ENCODE measurements at places on chromosomes 5 and 9.

GRCh38 chr9:89225587-89225986 is 47.0 kb upstream of the SHC3 start:
- no peak for DNase-seq

DNA sequence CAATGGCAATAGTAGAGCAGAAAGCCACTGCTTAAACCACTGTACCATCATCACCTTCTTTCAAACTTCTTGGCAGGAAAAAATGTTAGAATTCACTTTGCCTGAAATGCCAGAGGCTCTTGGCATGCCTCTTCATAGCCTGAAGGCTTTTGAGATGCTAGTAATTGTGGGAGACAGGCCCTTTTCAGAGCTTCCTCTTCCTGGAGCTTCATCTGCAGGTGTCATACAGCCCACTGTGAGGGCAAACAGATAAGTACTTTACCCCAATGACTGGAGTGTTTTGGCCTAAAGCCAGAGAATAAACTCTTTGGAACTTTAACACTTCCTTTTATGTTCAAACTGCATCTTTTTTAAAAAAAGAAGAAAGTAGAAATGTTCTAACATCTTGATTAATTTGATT is 81.3 kb upstream of the TMEM171 start:
- DNase-seq = no peak

DNA sequence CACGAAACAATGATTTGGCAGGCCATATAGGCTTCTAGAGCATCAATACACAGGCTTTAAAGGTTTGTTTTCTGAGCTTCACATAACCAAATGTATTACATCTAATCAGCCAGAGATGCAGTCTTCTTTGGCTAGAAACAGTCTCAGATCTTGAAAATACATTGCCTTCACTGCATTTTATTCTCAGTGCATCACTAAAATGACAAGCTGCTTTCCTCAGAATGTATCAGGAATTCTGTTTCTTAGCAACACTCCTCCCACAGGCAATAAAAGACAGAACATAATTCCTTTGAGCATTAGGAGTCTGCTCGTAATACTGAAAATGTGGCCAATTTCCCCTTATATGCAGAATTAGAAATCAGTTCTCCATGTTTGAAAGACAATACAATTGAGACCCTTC is 36.9 kb downstream of the FEM1C start:
- no peak for DNase-seq

DNA sequence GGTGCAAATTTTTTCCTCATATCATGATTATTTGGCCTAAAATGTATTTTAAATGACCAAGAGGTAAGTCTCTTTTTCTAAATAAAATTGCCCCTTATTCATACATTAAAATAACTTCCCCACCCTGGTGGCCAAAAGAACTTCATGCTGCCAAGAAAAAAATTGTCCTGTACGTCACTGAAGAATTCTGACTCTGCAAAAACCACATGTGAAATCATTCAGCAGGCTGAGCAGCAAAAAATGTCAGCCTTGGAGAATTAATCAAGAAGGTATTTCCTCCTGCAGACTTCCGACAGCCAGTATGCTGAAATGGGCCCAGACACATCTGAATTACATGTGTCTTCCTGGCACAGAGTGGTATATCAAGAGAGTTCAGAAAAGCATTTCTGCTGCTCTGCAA is 94.6 kb upstream of the HMHB1 start:
- no peak for DNase-seq

DNA sequence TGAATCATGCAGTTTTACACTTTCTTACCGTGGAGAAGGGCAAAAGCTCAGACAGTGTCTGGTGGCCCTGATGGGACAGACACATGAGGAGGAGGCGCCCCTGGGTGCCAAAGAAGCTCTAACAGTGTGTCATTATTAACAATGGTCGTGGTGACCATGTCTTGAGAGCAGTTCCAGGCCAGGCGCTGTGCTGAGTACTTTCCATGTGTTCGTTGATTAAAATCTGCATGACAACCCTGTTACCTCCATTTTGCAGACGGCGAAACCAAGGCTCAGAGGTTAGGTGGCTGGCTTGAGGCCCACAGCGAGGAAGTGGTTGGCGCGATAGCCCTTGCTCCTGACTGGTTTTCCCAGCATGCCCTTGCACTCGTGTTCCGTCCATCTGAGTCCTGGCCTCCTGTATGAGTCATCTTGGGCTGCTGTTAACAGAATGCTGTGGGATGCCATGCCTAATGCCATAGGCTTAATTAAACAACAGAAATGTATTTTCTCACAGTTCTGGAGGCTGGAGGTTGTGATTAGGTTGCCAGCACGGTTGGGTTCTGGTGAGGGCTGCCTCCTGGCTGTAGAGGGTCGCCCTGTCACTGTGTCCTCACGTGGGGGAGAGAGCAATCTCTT is 92.0 kb downstream of the AMBP start:
- no peak for DNase-seq

- no peak for DNase-seq
Measured at GRCh38 chr5:10289353-10289752, 18.3 kb downstream of the CMBL start.

- no peak for DNase-seq
Measured at GRCh38 chr9:34098307-34098706, 28.2 kb downstream of the DCAF12 start.

DNA sequence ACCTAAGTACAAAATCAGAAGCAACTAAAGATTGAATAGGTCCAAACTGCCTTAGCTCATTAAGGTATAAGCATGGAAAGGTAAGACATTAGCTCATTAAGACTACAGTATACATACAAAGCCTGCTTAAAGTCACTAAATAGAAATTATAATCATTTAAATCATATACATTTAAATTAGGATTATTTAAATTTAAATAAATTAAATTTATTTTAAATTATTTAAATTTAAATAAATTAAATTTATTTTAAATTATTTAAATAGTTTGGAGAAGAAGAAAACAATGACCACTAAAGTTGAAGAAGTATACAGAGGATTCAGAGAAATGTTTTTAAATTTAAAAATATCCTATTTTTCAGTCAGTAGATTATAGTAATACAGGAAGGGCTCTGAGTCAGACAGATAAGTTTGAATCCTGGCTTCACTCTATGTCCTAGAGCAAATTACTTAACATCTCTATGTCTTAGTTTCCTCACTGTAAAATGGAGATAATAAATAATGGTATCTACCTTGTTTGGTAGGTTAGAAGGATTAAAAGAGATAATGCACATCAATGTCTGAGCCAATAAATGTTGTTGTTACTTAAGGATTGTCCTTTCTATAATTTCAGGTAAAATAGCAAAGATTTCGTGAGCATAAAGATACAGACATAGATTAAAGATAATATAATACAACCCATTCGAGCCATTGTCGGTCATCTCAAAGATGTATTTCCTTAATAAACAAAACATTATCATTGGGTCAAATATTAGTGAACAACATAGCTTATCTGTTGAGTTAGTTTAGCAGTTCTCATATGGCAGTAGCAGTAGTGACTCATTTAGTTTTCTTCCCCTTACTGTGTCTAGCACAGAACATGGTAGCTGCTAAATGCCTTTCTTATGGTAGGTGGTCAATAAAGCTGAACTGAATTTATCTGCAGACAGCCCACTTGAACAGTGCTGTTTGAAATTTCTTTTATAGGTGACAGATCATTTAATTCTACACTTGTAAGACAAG is 100.6 kb downstream of the KIAA0825 start:
- DNase-seq = no peak

DNA sequence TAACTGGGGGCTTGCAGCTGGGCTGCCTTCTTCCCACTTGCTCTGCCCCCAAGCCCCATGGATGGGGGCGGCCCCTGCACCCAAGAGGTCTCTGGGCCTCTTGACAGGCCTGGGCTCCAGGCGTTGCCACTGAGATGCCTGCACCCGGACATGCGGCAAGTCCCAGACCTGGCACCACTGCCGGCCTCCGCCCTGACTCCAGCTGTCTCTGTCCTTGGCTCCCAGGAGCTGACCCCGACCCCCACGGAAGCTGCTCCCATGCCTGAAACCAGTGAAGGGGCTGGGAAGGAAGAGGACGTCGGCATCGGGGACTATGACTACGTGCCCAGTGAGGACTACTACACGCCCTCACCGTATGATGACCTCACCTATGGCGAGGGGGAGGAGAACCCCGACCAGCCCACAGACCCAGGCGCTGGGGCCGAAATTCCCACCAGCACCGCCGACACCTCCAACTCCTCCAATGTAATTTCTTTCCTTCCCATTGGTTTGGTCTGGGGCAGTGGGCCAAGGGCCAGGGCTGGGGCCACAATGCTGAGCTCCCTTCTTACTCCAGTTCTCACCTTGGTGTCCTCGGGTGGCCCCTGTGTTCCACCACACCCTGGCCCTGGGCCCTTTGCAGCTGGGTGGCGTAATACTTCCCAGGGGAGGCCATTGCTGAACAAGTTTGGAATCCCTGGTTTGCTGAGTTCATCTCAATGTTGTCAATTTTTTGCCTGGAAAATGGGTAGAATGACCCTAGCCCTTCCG is 88.6 kb downstream of the COL5A1 start:
- DNase-seq = no peak

GRCh38 chr5:94217216-94217615 is 401.2 kb downstream of the KIAA0825 start:
- no peak for DNase-seq

DNA sequence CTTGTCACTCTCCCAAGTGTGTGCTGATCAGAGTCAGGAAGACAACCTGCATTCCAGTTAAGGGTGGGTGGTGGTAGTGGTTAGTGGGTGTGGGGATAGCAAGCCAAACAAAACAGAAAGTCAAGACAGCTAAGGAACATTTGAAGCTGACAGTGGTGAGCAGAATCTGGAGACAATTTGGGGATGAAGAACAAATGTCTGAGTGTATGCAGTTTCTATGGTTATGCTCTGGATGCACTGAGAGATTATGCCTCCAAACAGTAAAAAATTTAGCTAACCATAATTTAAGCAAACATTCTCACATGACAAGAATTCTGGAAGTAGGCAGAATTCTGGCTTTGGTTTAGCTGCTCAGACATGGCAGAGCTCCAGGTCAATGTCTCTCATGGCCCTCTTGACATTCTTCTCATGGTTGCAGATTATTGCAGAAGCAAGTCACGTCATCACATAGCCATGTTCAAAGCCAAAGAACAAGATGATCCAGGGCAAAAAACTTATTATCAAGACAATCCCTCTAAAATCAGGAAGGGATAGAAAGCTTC is 148.7 kb downstream of the LURAP1L start:
- no peak for DNase-seq

DNA sequence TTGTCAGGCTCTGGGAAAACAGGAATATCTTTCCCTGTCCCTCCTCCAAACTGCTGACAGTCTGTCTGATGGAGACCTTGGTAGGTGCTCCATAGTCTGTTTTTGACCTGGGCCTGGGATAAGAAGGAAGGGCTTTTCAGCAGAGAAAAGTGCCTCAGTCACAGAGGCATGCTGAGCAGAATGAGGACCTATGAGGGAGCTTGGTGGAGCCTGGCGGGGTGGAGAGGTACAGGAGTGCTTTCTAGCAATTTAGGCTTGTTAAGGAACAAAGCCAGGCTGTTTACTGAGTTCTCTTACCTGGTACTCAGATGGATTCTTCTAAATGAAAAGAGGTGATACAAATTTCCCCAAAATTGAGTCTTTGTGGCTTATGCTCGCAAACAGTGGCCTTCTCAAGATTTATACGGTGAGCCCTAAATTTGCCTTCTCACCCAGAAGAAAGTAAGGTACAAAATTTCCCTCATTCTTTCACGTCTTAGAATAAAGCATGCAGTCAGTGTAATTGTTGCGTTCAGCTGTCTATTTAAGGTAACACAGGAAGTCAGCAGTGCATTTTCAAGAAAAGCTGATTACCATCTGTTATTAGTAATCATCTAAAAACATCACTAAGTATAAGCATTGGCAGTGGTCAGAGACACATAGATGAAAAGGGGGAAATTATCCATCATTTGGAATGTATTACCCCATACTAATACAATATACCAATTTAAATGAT is 28.6 kb upstream of the IL13 start:
- peak; percentile 24 for DNase-seq

GRCh38 chr5:111635916-111636570 is 121.0 kb downstream of the NREP start:
- DNase-seq = no peak

DNA sequence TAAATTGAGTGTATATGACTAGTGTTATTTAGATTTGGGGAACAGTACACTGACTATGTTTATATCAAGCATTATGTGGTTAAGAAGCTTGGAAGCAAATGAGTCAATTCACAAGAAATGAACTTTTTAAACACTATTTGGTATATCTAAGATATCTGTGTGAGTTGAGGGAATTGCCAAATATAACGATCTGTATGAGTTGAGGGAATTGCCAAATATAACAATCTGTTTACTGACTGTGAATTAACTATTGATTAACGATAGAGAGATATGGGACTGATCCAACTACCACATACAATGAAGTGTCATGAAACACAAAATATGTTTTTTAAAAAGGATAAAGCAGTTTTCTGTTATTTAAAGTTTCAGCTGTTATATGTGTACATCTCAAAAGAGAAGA is 301.4 kb downstream of the TENT4A start:
- DNase-seq = no peak

GRCh38 chr5:175895686-175896102 is 24.3 kb downstream of the CPLX2 start:
- DNase-seq = peak; percentile 48

- DNase-seq = no peak
Measured at GRCh38 chr5:71600783-71601182, 13.6 kb downstream of the MCCC2 start.

DNA sequence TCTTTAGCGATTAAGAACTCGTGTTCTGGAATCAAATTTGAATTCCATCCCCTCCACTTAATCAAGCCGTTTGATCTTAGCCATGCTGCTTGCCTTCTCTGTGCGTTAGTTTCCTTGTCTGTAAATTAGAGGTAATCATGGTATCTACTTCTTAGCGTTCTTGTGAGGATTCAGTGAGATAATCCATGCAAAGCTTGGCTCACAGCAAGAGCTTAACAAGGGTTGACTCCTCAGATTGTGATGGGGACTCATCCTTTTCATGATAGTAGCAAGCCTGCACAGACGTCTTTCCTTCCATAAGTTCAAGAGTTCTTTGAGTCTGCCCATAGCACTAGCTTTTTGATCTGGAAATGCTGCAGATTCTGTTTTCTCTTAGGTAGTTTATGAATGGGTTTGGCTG is 72.8 kb downstream of the TRIO start:
- DNase-seq = no peak

GRCh38 chr9:28318515-28318914 is 745.2 kb upstream of the C9orf72 start:
- no peak for DNase-seq
